Uterus (tissue), 4 donors: ENCODE measurements at places on chromosomes 7 and 10.

DNA sequence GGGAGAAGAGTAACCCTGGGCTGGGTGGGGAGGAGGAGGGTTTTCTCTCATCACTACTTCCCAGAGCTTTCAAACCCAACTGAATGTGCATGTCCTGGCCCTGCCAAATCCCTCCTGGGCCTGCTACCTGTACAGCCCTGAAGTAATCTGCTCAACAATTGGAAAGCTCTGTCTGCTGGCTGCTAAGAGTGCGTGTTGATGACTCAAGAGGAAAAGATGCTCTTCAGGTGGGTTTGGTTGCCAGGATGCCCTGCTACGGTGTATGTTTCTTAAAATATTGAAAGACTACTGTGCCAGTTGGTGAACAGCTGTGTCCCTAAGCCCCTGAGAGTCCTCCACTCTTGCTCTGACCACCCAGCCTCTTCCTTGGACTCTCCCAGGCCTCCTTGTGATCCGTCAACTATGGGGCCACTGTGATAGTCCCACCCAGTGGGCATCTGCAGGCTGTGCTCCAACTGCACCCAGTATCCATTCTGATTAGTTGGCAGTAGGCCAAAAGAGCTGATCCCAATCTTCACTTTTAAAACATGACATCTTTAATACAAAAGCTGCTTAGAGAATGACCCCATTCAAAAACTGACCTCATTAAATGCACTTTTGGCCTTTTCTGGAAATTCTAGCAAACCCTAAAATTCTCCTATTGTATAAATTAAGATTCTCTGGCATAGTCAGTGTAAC lies 85.6 kb downstream of the AOAH start:
- DNase-seq = no peak

GRCh38 chr7:104790440-104790839 lies 223.6 kb upstream of the KMT2E start:
- DNase-seq = no peak

- no peak for DNase-seq
Observed at GRCh38 chr10:3452683-3453361, 280.2 kb upstream of the PITRM1 start.

DNA sequence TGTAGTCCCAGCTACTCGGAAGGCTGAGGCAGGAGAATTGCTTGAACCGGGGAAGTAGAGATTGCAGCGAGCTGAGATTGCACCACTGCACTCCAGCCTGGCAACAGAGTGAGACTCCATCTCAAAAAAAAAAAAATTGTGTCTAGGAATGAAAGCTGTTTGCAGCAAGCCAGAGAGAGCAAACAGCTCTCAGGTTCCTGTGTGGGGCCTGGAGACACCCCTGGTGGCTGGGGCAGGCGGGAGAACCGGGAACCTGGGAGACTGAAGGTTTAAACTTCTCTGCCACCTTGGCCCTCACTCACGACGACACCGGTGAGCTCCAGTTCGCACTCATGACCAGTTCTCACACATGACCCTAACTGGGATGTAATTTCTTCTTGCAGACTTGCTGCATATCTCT lies 13.2 kb upstream of the UNCX start:
- no peak for DNase-seq

GRCh38 chr10:44660271-44660670 lies 250.9 kb upstream of the TMEM72 start:
- no peak for DNase-seq

DNA sequence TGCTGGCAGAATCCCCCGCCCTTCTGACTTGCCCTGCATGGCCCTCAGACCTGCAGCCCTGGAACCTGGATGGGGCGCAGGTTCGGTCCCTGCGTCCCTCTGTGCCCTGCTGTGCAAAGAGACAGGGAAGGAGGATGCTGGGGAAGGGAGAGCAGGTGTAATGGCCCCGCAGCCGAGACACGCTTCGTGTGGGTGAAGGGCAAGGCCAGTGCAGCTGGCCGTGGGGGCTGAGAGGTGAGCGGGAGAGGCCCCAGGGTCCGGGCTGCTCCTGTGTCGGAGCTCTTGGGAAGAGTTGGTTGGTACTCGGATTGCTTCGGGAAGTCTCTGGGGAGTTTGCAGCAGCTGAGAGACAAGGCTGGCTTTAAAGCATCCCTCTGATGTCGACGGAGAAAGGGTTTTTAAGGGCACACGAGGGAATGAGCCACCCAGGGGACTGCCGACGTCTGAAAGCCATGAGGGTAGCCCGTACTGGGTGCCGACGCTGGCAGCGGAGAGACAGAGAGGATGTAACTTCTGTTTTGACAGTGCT lies 6.5 kb downstream of the ELFN1 start:
- no peak for DNase-seq

- no peak for DNase-seq
Observed at GRCh38 chr10:129792141-129792540, 171.9 kb downstream of the EBF3 start.

DNA sequence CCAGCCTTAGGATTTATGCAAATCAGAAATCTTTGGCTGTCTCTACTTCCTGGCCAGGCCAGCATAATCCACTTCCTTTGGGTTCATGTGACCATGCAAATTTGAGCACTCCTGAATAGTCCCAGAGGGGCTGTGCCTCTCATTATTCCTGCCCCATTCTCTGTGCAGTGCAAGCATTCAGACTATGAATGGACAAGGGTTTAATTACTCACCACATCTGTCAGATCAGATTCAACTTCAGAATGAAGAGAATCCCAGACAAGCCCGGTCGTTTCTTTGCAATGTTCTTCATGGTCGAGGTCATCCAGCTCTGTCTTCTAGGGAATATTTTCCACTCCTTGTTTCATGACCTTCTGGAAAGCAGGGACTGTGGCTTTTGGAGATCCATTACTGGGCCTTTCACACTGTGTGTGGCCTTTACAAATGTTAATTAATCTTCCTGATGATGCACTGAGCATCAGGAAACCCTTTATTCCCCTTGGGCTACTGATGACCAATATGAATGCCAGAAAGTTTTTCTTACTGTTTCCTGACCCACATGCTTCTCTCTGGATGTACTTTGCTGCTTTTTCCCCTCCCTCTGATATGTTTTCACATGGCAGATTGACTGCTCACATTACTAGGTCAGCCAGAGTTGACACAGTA lies 217.6 kb upstream of the TCF7L2 start:
- no peak for DNase-seq

DNA sequence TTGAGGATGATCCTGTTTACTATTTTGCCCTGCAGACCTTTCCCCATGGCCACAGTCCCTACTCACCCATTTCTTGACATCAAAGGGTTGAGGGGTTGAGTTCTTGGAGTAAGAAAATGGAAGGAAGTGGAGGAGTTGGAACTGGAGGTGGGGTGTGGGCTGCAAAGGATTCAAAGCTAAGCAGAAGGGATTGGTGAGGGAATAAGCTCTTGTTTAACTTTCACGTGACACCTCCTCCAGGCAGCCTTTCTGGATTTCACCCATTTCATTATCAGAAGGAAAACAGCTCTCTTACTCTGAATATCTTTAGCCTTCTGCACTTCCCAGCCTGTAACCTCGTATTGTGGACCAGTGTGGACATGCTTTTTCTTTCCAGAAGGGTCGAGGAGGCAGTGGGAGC lies 13.7 kb downstream of the MOSPD3 start:
- DNase-seq = no peak
